ENCODE measurements at places on chromosomes 6 and 20.

DNA sequence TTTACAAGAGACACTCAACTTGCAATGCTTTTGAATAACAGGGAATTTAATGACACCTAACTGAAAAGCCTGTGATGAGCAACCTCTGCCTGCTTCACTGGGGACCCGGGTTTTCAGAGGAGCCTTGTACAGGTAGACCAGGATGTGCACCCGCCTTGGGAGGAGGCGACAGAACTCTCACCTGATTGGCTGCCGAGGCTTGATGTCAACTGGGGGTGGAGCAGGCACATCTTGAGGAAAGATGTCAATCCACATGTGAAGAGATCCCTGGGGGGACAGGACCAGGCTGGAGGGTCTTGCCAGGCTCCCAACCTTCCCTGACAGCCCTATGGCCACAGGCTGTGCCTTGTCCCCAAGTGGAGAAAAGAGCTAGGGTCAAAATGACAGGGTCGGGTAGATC lies 19.8 kb downstream of the ERGIC3 start:
- DNase-seq = no peak

DNA sequence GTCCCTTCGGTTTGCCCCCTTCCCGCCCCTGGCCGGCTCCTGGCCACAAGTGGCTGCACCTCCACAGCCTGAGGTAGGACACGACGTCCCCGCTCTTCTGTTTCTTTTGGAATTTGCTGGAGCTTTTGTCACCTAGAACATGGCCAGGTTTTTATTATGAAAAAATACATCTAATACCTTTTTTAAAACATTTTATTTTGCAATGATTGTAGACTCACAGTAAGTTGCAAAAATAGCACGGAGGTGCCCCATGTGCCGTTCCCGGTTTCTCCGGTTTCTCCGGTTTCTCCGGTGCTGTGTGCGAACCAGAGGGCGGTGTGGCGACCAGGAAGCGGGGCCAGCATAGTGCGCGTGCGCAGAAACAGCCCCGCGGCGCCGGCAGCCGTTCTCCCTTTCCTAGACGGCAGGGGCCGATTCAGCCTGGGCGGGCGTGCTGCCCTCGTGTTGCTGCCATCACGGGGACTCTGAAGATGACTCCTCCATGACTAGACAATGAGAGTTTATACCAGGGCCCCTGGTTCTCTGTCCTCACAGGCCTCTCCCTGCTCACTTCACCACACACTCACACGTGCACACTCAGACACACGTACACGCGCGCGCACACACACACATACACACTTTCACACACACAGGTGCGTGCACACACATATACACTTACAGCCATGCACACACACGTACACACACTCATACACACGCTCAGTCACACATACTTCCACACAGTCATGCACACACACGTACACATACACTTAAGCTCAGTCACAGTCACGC lies 102.1 kb downstream of the TMEM242 start:
- DNase-seq = peak; percentile 87

DNA sequence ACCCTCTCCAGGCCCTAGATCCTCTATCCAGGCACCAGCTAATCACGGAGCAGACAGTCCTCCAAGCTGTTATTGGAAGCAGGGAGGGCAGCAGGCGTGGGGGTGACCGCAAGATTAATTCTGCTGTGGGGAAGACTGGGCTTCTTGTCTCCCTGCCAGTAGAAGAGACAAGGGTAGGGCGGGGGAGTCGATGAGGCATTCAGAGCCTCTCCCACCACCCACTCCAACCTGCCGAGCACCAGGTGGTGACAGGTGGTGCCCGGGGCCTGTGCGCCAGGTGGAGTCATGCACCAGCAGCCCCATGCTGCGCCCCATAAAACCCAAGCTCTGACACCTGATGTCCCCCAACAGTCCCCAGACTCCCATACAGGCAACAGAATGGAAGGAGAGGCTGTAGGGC lies 89.6 kb downstream of the CDH22 start:
- DNase-seq = no peak

DNA sequence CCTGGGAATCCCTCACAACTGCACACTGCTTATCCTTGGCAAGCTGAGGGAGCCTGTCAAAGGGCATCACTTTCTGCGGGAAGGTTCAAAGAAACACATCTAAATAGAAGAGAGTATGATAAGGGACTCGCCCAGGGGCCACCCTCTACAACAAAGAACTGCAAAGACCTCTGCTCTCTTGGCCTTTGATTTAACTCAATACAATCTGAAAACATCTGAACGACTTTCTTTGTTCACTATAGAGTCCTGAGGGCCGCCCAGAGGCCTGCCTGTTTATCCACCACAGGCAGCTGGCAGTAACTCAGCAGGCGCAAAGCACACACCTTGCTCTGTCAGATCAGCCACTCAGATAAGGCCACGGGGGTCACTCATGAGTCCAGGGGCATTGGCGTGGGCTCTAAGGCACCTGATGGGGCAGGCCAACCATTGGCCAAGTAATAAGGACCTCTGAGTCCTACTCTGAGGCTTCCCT lies 139.3 kb downstream of the UNC5CL start:
- DNase-seq = no peak

DNA sequence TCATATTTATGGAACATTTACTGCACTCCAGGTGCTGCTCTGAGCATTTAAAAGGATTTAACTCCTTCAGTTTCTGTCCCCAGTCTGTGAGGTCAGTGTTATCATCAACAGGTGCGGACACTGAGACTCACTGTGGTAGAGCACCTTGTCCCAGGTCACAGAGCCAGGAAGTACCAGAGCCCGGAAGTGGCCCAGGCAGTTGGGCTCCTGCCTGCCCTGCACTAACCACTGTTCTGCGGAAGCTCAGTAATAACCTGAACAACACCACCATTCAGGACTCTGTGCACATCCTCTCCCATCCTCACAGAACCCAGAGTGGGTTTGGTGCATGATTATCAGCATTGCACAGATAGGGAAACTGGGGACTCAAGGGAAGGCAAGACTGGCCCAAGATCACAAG lies 16.8 kb upstream of the SIRPG start:
- no peak for DNase-seq

All from NB4 (cell line).